ENCODE measurements at places on chromosomes 16 and 17. TPM values are rescaled to one million over a fixed set of nuclear protein-coding genes. Genes with fewer than 3 reads are reported as not detected.

The SUZ12 gene
- 42.1 TPM for polyA plus RNA-seq

The SPATA22 gene
- polyA plus RNA-seq = not detected

The VAT1L gene
- 60.6 TPM for polyA plus RNA-seq

The ACAP1 gene
- 0.66 TPM for polyA plus RNA-seq

The LMF1 gene
- polyA plus RNA-seq = 9.2 TPM

The SLC5A10 gene
- not detected for polyA plus RNA-seq

The NTN1 gene
- 18.1 TPM for polyA plus RNA-seq

The PERCC1 gene
- not detected for polyA plus RNA-seq

The ZNF423 gene
- 4.5 TPM for polyA plus RNA-seq

The CCL7 gene
- not detected for polyA plus RNA-seq

The GLG1 gene
- 40.2 TPM for polyA plus RNA-seq

The AIPL1 gene
- polyA plus RNA-seq = not detected

The DHX58 gene
- polyA plus RNA-seq = 2.3 TPM

The TNS4 gene
- not detected for polyA plus RNA-seq

The SLC52A1 gene
- not detected for polyA plus RNA-seq

The CD300LB gene
- polyA plus RNA-seq = not detected

The CD2BP2 gene
- 83.3 TPM for polyA plus RNA-seq

The HLF gene
- polyA plus RNA-seq = 0.70 TPM

The MPP3 gene
- 67.2 TPM for polyA plus RNA-seq

The SSTR5 gene
- not detected for polyA plus RNA-seq

The TEX2 gene
- polyA plus RNA-seq = 19.7 TPM

The SLC43A2 gene
- polyA plus RNA-seq = 60.1 TPM

The GLTPD2 gene
- polyA plus RNA-seq = not detected

The HSPB9 gene
- not detected for polyA plus RNA-seq

The PARD6A gene
- polyA plus RNA-seq = 34.8 TPM

The EME1 gene
- polyA plus RNA-seq = 5.4 TPM

The CHD3 gene
- 159 TPM for polyA plus RNA-seq

The DNAH17 gene
- 0.08 TPM for polyA plus RNA-seq

The CHST6 gene
- polyA plus RNA-seq = not detected

The GDPD3 gene
- 3.6 TPM for polyA plus RNA-seq

The ARHGAP27 gene
- 12.7 TPM for polyA plus RNA-seq

The TAX1BP3 gene
- polyA plus RNA-seq = 79.2 TPM

The CCL4 gene
- polyA plus RNA-seq = not detected

The SLC22A31 gene
- polyA plus RNA-seq = not detected

The LITAFD gene
- polyA plus RNA-seq = not detected

The ASPHD1 gene
- 38.9 TPM for polyA plus RNA-seq

The APOBR gene
- polyA plus RNA-seq = 0.06 TPM

The SCARF1 gene
- 5.4 TPM for polyA plus RNA-seq

The PRSS21 gene
- not detected for polyA plus RNA-seq
